ENCODE measurements at places on chromosomes 1 and 21.

DNA sequence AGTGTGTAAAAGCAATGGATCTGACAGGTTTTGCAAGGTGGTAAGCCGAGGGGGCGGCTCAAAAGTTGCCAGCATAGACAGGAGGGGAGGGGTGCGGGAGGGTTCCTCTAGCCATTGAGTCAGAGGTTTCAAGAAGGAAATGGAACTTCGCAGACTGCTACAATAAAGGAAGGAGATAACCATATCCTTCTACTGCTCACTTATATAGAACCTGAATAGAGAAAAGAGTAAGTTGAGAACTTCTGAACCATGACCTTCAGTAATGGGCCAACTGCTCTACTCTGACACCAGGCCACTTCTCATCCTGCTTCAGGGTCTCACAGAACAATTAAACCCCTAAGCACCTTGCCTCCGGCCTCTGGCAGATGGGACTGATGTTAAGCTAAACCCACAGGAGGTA is 26.3 kb upstream of the BCAR3 start:
- no peak for DNase-seq

DNA sequence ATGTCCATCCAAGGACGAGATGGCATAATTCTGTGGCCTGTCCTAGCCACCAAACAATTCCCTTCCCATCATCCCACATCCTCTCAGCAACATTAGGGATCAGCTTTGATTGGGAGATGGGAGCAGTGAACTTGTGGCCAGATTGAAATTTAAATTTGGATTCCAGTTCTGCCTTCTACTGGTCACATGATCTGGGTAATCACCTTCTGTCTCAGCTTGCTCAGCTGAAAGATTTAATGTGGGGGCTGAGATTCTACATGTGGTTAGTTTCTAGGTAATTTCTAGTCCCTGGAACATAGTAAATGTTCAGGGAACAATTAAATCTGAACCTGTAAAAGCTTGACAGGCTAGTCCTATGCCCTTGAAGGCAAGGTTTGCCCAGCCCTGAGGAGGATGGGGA is 3.2 kb downstream of the MYOCOS start:
- no peak for DNase-seq

DNA sequence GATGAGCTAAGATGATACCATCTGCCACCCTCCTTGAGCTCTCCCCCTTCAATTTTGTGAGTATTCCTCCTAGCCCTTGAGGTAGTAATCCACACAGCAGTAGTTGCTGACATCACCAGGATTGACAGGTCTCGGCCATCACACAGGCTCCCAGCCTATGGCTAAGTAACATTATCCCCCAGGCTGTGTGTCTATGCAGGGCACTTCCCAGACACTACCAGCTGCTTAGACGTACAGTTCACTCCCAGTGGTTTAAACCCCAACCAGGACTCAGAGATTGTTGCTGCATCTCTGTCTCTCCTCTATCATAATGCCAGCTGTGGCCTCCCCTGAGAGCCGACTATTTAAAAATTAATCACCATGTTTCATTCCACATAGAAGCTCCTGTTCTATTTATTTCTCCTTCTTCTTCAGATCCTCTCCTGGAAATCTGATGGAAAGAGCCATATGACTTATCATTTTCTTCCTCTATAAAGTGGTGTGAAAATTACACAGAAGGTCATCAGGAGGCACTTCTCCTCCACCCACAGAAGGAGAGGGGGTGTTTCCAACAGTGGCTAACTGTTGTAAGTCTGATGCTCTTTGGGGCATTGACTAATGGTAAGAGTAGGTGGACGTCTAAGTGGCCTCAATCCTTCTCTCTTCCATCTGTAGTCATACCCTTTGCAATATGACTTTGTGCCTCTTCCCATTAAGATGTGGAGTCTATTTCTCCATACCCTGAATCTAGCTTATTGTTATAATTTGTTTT is 396.3 kb downstream of the SETD4 start:
- peak; percentile 3 for DNase-seq

DNA sequence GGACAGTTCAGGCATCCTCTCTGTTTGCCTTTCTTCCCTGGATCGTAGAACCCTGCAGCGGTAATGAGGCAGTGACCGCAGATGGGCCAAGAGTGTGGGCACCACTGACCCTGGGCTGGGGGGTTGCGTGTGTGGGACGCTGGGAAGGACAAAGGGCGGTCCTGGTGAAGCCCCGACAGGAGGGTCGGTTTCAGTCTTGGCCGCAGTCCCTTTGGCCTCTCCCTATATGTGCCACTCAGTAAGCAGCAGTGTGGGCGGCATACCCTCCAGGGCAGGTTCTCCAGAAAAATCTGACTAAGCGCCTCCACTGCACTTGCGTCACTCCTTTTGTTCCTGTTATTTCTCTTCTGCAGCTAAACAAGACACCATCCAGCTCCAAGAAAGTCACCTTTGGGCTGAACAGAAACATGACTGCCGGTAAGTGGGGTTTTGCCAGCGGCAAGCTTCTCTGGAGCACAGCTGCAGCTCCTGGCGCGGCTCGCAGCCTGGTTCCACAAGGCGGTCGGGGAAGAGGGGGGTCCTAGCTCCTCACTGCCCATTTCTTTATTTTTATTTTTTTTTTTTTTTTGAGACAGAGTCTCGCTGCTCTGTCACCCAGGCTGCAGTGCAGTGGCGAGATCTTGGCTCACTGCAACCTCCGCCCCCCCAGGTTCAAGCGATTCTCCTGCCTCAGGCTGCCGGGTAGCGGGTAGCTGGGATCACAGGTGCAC is 27.7 kb upstream of the PDXK start:
- no peak for DNase-seq

DNA sequence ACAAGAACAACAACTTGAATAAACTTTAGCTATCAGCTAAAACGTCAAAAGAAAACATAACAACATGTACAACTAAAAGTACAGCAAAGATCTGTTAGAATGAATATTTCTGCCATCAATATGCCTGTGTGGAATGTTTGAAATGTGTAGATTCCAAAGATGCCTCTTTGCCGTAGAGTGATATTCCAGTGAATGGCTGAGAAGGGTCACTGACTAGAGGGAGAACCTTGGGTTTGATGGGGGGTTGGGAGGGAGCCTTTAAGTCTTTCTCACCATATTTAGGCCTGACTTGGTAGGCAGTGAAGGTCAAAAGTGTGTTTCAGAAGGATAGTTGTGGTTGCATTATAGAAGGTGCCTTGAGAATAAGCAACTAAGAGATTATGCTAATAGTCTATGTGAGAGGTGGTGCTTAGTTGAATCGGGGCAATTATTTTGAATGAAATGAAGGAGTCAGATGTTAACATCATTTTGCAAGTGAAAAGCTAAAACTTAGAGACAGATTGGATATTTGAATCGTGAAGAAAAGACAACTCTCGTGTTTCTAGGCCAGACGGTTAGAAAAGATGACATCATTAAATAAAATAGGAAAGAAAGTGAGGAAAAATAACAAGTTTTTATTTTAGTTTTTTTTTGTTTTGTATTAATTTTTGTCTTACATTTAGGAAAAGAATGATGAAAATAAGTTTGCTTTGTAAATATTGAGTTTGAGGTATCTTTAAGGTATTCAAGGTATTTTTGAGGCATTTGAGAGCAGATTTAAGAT is 53.8 kb downstream of the PLA2G4A start:
- DNase-seq: no peak

Data from DMS53 (cell line).